ENCODE measurements at places on chromosomes 6 and 20.
A peak's percentile ranks its signal among the peaks of the same experiment; 100 is the strongest.

DNA sequence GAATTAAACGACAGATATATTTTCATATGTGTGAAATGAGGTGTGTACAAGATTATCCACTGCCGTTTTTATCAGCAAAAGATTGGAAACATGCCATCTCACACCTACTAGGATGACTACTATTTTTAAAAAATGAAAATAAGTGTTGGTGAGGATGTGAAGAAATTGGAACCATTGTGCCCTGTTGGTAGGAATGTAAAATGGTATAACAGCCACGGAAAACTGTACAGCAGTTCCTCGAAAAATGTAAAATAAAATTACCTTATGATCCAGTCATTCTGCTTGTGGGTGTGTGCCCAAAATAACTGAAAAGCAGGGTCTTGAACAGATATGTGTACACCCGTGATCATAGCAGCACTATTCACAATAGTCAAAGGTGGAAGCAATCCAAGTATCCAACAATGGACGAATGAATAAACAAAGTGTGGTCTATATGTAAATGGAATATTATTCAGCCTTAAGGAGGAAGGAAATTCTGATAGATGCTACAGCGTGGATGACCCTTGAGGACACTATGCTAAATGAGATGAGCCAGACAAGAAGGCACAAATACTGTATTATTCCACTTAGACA, 27.0 kb upstream of the CCN5 start:
- no peak for DNase-seq

DNA sequence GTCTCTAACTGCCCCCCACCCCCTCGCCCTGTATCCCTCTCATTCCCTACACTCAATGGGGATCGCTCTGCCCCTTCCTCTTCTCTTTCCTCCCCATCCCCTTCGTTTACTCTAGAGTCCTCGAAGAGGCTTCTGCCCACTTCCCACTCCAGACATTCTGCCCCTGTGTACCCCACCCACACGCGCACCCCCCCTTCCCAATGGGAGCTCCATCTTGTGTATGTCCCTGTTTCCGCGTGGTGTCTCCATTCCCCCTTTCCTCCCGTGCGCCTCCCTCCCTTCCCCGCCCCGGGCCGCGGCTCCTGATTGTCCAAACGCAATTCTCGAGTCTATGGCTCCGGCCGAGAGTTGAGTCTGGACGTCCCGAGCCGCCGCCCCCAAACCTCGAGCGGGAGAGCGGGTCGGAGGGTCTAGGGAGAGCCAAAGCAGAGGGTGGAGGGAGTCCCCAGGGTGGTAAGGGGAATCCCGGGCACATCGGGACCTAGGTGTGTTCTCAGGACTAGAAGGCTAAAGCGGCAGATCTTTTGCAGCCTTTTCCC, 679 bp upstream of the RING1 start:
- DNase-seq = no peak

DNA sequence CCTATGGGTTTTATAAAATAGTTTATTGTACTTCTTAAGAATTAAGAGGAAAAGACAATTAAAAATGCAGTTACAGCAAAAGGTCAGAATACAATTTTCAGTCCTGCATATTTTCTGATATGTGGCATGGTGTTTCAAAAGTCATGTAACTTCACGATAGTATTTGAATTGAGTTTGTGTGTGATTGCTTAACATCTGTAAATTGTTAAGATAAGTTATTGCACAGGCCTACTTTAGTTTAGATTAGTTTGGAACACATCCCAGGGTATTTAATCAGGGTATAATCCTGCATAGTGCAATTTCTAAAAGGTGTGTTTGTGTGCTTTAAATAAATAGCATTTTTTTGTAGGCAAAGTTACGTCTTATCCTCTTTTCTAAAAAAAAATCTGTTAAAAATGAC, 289.6 kb downstream of the RIMS1 start:
- DNase-seq = no peak

DNA sequence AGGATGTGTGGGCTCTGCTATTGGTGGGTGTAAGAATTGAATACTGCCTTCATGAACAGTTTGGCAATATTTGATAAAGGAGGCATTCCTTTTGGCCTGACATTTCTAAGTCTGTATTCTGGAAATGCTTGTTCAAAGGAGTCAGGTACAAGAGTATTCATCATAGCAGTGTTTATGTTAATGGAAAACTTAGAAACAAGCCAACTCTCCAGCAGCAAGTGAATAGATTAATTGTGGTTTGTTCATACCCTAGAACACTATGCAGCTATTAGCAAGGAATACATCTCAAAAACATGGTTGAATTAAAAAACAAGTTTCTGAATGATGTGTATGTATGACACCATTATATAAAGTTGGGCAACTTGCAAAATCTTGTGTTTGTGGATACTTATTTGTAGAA, 195.8 kb downstream of the ZFAND3 start:
- DNase-seq = no peak

- DNase-seq = no peak
These were observed 40.4 kb downstream of the KIF25 start for GRCh38 chr6:168037856-168038255.

DNA sequence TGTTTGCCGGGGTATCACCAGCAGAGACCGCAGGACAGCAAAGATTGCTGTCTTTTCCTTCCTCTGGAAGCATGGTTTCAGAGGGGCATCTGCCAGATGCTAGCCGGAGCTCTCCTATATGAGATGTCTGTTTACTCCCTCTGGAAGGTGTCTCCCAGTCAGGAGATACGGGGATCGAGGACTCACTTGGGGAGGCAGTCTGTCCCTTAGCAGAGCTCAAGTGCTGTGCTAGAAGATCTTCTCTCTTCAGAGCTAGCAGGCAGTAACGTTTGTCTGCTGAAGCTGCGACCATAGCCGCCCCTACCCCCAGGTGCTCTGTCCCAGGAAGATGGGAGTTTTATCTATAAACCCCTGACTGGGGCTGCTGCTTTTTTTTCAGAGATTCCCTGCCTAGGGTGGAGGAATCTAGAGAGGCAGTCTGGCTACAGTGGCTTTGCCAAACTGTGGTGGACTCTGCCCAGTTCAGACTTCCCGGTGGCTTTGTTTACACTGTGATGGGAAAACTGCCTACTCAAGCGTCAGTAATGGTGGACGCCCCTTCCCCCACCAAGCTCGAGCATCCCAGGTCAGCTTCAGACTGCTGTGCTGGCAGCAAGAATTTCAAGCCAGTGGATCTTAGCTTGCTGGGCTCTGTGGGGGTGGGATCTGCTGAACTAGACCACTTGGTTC, 133.0 kb upstream of the FLRT3 start:
- DNase-seq = no peak

DNA sequence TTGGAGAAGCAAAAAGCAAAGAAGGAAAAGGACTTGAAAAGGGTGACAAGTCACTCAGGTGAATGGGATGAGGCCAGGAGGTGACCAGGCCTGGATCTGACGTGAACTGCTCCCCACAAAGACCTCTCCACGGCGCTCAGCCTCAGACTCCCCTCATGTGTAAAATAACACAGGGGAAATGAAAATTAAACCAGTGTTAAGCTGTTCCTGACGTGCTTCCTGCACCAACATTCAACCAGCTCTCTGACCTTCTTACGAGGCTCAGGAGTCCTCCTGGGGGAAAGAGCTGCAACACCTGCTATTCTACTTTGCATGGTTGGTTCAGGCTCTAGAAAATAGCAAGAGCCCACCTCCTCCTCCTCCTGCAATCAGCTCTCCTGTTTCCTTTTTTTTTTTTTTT, 256.7 kb downstream of the ATXN1 start:
- peak; percentile 14 for DNase-seq

DNA sequence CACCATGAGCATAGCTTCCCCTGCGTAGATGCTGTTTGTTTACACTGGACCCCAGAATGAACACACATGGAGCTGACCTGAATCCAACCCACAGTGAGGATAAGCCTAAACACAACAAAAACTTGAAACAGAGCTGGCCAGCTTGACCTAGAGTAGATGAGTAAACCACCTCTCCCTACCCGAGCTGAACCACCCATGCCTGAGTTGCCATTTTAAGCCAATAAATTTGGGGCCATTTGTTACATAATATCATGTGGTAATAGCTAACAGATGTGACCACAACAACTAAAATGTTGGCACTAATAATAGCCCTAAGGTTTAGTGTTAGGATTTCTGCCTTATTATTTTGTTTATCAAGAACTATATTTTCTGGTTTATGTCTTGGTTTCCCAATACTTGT, 103.2 kb upstream of the GRIK2 start:
- DNase-seq = no peak

DNA sequence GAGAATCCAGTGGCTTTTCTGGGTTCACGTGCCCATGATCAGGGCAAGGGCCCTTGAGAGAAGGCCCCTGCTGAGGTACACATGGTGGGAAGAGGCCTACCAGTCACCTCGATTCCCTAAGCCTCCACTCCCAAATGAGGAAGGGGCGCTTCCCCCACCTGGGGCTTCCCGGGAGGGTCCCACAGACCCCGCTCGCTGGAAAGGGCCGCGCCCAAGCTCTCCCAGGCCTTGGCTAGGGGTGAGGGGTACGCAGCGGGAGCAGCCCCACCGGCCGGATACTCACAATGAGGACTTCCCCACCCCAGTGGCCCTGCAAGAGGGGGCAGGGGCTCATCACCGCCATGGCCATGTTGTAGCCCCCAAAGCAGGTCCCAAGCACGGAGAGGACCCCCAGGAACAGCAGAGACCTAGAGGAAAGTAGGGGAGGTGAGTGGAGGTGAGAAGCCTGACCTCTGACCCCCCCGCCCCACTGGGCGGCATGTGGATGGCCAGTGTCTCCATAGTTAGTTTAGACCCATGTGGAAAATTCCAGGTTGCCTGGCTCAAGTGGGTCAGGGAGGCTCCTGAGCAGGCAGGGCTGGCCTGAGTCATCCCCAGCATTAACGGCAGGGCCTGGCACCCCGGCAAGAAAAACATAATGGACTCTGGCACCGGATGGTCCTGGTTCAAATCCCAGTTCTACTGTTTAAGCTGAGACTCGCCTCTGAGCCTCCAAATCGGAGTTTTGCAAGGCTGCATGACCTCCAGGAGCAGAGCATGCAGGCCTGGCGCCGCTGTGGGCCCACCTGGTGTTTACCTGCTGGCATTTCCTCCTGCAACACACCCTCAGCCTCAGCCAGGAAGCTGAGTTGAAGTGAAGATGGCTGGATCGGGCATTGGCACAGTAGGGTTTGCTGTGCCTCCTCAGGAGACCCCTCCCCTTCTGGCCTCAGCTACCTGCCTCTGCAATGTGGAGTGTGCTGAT, 6.6 kb downstream of the SLC52A3 start:
- no peak for DNase-seq

DNA sequence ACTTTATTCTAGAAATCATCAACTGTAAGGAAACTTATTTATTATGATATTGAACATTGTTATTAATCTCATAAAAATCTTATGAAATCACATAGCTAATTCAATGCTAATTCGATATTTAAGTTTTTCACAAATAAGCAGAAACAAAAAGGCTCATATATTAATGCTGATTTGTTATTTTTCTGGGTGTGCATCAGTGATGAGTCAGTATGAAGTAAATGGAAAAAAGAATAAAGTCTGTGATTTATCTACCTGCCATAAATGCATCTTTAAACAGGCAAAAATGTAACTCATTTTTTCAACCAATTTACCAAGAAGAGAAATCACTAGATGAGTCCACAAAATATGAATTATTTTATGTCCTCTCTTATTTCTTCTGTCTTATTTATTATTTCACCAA, 253.5 kb downstream of the PTPRK start:
- no peak for DNase-seq

GRCh38 chr6:56685102-56685733, 42.5 kb upstream of the DST start:
- no peak for DNase-seq

- DNase-seq = no peak
These were observed 40.0 kb downstream of the HEBP2 start for GRCh38 chr6:138443979-138444378.

DNA sequence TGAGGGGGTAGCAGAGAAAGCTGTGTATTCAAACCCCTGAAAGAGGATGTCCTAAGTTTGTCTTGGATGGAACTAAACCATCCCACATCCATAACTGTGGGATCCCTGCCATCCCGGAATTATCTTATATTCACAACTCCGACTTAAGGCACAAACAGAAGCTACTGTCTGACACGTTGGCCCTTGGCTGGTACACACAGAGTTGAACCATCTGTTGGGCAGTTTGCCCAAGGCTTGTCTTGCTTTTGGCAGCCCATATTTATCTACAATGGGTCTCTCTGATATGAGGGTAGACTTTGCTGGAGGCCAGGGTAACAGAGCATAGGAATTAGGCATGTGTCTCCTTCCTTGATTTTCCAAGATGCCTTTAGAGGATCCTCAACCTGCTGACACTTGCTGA, 116.6 kb upstream of the PROKR2 start:
- DNase-seq = no peak

- DNase-seq = no peak
These were observed 57.9 kb downstream of the HIVEP1 start for GRCh38 chr6:12069891-12070529.

DNA sequence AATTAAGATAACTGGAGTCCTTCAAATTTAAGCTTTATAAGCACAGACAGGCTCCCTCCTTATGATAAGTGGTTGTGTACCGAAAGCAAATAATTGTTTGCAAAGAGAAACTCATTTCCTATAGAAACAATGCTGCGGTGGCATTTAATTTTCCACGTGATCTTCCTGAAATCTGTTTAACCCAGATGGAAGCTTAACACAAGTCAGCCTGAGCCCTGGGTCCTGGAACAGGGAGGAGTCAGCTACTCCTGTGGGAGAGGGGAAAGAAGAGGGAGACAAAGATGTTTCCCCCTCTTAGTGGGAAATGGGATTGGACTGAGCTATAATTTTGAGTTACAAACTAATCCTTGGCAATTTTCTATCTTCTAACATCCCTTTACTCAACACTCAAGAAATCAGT, 136.5 kb downstream of the ELOVL4 start:
- DNase-seq = no peak

DNA sequence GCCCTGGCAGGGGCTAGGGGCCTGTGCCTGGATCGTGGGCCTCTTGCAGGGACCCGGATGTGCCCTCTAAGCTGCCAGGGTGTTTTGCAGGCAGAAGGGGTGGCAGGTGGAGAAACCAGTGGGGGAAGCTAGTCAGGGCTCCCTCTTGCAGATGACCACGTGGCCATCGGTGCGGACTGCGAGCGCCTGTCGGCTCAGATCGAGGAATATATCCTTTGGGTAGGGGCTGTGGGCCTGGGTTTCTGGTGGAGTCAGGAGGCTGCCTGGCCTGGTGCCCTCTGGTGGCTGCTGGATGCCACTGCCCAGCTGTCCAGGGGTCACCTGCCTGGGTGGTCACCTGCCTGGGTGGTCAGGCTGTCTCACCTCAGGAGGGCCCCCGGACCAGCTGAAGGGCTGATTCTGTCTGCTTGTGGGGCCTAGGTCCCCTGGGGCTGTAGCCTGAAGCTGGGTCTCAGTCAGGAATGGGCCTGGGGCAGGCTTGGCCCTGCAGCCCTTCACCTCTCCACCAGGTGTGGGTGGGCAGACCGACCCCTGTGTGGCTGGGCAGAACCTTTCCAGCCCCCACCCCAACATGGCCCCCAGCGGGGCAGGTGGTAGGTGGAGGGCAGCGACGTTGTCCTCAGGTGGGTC, 6.7 kb downstream of the TCEA2 start:
- DNase-seq = peak; percentile 58
